Skeletal muscle tissue (tissue), 5 donors: ENCODE measurements at places on chromosomes 5 and 9. TPM values are rescaled to one million over a fixed set of nuclear protein-coding genes. Genes with fewer than 3 reads are reported as not detected.

SLC6A19 gene
- under 0.01 TPM for total RNA-seq

TAF11L10 gene
- total RNA-seq, result not detected

DBH gene
- not detected for total RNA-seq

GABRA1 gene
- total RNA-seq, result not detected

FKTN gene
- total RNA-seq, result 13.0 TPM

ACTBL2 gene
- total RNA-seq, result not detected

GCNT1 gene
- total RNA-seq, result 3.7 TPM

IZUMO3 gene
- total RNA-seq, result not detected

SH2D3C gene
- 15.1 TPM for total RNA-seq

PCDHB14 gene
- total RNA-seq, result 4.2 TPM

MARCHF11 gene
- total RNA-seq, result 1.0 TPM

CCL27 gene
- not detected for total RNA-seq

INSL6 gene
- total RNA-seq, result not detected

C5orf58 gene
- total RNA-seq, result not detected

GARIN3 gene
- total RNA-seq, result not detected

ANKRD55 gene
- total RNA-seq, result not detected

ENTPD2 gene
- total RNA-seq, result 5.2 TPM

TAS2R1 gene
- total RNA-seq, result not detected

SLC1A3 gene
- total RNA-seq, result 27.1 TPM

PCDHGA5 gene
- 2.1 TPM for total RNA-seq

ATP10B gene
- under 0.01 TPM for total RNA-seq

CDH9 gene
- total RNA-seq, result not detected

TRUB2 gene
- total RNA-seq, result 11.0 TPM

GZMA gene
- 0.52 TPM for total RNA-seq

ZNF454 gene
- 4.2 TPM for total RNA-seq

INSL4 gene
- not detected for total RNA-seq

ADCY2 gene
- 27.7 TPM for total RNA-seq

CTXN3 gene
- 1.0 TPM for total RNA-seq

MEIKIN gene
- total RNA-seq, result 0.52 TPM
